ENCODE measurements at places on chromosomes 2 and 18.

DNA sequence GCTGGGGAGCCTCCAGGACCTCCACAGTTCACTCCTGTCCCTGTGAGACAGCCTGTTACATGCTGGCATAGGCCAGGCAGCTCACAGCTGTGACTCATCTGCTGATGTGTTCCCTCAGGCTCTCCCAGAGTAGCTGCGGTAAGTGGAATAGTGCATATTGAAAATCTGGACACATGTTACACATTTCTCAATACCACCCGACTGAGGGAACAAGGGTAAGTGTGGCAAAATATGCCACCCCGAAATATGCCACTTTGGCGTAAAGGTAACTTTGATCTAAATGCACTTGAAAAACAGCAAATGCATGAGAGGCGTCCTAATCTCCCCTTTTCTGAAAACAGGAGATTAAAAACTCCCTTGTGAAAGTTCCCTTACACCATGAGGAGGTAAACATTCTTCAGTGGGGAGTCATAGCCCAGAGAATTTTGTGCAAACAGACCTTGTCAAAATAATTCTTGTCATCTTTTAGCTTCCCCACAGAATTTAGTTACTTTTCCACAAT is 557.9 kb downstream of the CCDC85A start:
- no peak for DNase-seq

DNA sequence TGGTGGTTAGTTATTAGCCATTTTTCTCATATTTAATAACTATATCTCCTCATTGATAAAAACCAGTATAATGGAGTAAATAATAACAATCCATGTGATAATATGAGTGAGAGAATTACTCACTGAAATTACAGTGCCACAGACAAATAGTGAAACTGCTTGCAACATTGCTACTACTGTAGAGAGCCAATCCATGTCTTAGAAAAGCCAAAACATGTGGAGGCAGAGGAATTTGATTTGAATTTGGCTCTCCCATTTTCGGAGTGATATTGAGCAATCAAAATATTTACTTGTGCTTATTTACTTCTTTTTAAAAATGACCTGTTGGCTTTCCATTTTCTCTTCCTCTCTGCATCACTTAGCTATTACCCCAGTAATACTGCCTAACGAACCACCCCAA is 288.3 kb upstream of the TCF4 start:
- DNase-seq, result no peak

- no peak for DNase-seq
These were observed 520 bp upstream of the CYP20A1 start for GRCh38 chr2:203238292-203238703.

DNA sequence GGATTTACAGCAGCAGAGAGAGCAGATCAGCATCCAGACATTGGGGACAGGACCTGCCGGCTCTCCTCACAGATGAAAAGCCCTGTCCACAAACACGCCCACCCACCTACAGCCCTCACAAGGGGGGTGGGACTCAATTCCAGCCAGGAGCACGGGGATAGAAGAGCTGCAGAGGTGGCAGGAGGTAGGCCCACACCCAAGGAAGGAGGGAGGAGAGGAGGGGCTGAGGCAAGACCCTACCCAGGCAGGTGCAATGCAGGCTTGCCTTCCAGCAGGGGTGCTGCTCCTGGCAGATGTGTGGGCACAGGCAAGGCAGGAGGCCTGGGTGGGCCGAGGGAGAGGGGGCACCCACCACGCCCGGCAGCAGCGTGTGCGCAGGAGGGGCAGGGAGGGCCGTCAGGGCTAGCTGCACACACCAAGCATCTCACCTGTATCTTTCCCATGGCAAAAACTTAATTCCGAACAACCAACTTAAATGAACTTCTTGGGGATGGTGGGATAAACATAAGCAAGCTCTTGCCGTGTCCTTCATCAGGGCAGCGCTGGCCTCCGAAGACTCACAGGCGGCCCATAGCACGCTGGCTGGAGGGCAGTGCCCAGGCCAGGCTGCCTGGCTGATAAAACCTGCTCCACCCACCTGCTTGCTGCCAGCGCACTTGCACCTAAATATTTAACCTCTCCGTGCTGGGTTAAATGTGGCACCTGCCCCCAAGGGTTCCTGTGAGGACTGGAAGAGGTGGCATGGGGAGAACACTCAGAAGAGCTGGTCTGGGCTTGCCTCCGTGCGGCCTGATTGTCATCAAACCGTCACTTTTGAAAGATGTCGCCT is 219.5 kb downstream of the HDAC4 start:
- DNase-seq, result no peak

DNA sequence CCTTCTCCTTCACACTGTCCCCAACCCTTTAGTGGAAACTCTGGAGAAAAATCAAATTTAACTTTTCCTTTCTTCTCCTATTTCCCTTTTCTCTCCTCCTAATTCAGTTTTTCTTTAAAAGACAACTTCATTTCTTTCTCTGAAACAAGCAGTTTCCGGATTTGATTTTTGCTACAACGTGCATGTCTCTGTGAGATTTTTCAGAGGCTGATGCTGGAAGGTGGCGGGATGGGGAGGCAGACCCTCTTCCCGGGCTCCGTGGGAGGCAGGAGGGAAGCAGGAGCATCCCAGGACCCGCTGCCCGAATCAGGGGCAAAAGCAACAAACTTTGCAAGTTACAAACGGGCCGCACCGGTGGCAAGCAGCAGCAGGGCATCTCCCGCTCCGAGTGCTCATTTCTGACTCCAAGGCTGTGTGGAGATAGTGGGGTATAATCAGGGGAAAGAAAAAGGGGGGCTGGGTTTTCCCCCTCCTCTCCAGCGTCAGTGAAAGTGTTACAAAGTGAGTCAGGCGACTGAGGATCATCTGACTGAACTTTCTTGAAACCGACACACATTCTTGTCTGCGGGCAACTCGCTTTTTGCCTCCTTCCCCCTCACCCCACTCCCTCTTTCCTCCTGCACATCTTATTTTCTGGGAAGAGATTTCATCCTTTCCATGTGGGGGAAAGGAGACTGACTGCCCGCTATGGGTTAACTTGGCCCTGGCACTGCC is 6.4 kb downstream of the ZEB2 start:
- DNase-seq, result no peak

DNA sequence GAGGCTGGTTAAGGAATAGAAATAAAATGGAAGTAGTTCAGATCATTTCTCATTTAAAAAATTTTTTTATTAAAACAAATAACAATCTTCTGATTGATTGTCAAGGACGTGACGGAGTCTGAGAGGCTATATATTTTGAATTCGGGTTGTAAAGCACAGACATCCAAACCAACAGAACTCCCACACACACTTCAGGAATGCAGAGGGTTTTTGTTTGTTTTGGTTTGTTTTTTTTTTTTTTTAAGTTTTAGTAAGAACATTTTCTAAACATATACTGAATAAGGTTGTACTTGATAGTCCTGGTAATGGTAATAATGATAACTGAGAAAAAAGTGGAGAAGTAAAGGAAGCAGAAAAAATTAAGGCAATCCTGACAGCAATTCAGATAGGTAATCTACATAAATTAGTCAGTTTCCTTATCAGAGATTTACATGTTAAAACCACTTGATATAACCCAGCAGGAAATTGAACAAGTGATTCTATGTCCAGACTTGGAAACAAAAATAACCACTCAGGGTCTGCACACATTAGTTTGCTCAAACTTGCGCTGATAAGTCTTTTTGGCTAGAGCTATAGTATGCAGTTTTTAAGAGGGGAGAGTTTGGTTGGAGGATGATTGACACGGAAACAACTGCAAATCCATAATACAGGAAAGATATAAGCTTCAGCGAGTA is 51.5 kb upstream of the CTAGE1 start:
- DNase-seq, result no peak

All from Jurkat, Clone E6-1 (cell line).